CD4-positive, alpha-beta T cell (primary cell): ENCODE measurements at places on chromosomes 2 and 18. TPM values are rescaled to one million over a fixed set of nuclear protein-coding genes. Genes with fewer than 3 reads are reported as not detected.

UGT1A8 gene
- not detected for total RNA-seq

- no peaks in the 10 kb centered on the region for H3K4me1 ChIP-seq
- H3K4me3 ChIP-seq = no peak overlapping the region
- no peak overlapping the region for H3K27ac ChIP-seq
- no peaks in the 10 kb centered on the region for H3K36me3 ChIP-seq
- H3K27me3 ChIP-seq = no peaks in the 10 kb centered on the region
- no peak for DNase-seq
Measured at GRCh38 chr2:138058427-138058826, 94.2 kb downstream of the HNMT start.

DNA sequence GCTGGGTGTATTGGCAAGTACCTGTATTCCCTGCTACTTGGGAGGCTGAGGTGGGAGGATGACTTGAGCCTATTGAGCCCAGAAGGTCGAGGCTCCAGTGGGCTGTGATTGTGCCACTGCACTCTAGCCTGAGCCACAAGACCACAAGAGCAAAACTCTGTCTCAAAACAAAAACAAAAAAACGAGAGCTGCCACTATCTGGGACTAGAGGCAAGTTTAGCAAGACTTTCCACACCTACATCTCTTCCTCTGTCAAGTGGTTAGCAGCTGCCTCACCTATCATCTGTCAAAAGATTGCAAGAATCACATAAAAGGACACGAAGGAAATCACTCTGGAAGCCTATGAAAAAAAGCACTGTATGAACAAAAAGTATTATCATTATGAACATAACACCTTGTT, 55.2 kb upstream of the RIOK3 start:
- H3K4me1 ChIP-seq = peaks cover 8% of the 10 kb centered on the region
- H3K27ac ChIP-seq = no peak overlapping the region
- DNase-seq = no peak

DOCK10 gene
- total RNA-seq = 209 TPM

- no peaks in the 10 kb centered on the region for H3K4me1 ChIP-seq
- no peak overlapping the region for H3K27ac ChIP-seq
- DNase-seq = no peak
- H3K4me3 ChIP-seq = no peak overlapping the region
Measured at GRCh38 chr2:2270808-2271415, 60.2 kb downstream of the MYT1L start.

GRCh38 chr2:15142069-15142689, 419.0 kb downstream of the NBAS start:
- no peak overlapping the region for H3K4me3 ChIP-seq
- H3K36me3 ChIP-seq = no peaks in the 10 kb centered on the region
- H3K4me1 ChIP-seq = peaks cover 9% of the 10 kb centered on the region
- peak overlapping the region; percentile 32 for H3K27ac ChIP-seq

HRH4 gene
- 0.34 TPM for total RNA-seq

GRCh38 chr18:77470569-77471413, 221.1 kb downstream of the GALR1 start:
- peaks cover 7% of the 10 kb centered on the region for H3K27me3 ChIP-seq
- H3K27ac ChIP-seq = no peak overlapping the region
- H3K36me3 ChIP-seq = no peaks in the 10 kb centered on the region
- no peak overlapping the region for H3K4me3 ChIP-seq
- no peaks in the 10 kb centered on the region for H3K4me1 ChIP-seq

DUSP11 gene
- total RNA-seq = 61.5 TPM

DNA sequence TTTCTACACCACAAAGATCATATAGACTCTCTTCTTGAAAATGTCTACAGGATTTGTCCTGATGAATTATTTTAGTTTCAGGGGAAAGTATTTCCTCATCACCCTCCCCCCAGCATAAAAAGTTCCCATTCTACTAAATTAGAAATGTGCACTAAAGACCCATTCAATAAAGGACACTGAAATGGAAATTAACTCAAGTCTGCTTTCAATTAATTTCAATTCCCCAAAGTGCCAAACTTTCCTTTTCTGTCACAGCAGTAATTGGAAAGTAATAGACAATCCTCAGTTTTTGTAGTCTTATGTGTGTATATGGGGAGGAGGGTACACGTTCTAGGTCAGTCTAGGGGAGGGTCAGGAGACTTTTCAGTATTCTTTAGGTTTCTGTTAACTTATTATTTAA, 21.5 kb downstream of the ARHGEF33 start:
- H3K27ac ChIP-seq = no peak overlapping the region
- no peak overlapping the region for H3K4me3 ChIP-seq
- no peaks in the 10 kb centered on the region for H3K36me3 ChIP-seq

GRCh38 chr2:201040867-201041628, 30.4 kb downstream of the HYCC2 start:
- no peak for DNase-seq
- no peaks in the 10 kb centered on the region for H3K27me3 ChIP-seq
- H3K27ac ChIP-seq = no peak overlapping the region
- H3K36me3 ChIP-seq = peaks cover 25% of the 10 kb centered on the region
- no peaks in the 10 kb centered on the region for H3K4me1 ChIP-seq

- H3K27me3 ChIP-seq = peaks cover 3% of the 10 kb centered on the region
- DNase-seq = no peak
- H3K4me3 ChIP-seq = no peak overlapping the region
- H3K27ac ChIP-seq = no peak overlapping the region
- no peaks in the 10 kb centered on the region for H3K36me3 ChIP-seq
Measured at GRCh38 chr2:109203246-109204011, 74.4 kb downstream of the SH3RF3 start.
